EL (cell line): ENCODE measurements at places on chromosomes 11 and 22.
A peak's percentile ranks its signal among the peaks of the same experiment; 100 is the strongest.

GRCh38 chr22:50293441-50294318 lies 13.8 kb downstream of the PLXNB2 start:
- DNase-seq = peak; percentile 94

GRCh38 chr22:49882519-49883293 lies 29.1 kb downstream of the ZBED4 start:
- no peak for DNase-seq

- DNase-seq = no peak
Measured at GRCh38 chr11:73221451-73221850, 3.4 kb downstream of the P2RY2 start.

- no peak for DNase-seq
Measured at GRCh38 chr11:96783311-96783710, 393.5 kb downstream of the JRKL start.

GRCh38 chr22:29456211-29456671 lies 17.9 kb downstream of the RFPL1 start:
- no peak for DNase-seq

DNA sequence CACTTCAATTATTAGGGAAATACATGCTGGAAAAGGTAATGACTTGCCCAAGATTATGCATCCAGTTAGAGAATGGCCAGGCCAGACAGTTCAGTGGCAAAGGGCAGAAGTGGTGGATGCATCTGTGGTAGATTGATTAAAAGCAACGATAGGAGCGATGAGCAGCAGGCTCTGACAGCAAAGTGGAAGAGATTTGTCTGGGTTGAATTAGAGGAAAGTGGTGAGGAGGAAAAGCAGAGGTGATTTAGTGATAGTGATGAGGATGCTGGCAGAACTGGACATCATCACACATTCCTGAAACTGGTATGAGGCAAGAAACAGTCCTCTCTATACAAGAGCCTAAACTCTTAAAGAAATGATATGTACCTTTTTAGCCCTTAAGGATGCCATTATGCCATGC lies 12.5 kb downstream of the HSD17B12 start:
- DNase-seq = no peak

GRCh38 chr22:22521631-22522030 lies 1.6 kb upstream of the ZNF280A start:
- no peak for DNase-seq

GRCh38 chr11:15793043-15793996 lies 563.0 kb downstream of the SOX6 start:
- DNase-seq = peak; percentile 78

GRCh38 chr11:19953336-19953735 lies 206.9 kb downstream of the DBX1 start:
- DNase-seq = peak; percentile 79

DNA sequence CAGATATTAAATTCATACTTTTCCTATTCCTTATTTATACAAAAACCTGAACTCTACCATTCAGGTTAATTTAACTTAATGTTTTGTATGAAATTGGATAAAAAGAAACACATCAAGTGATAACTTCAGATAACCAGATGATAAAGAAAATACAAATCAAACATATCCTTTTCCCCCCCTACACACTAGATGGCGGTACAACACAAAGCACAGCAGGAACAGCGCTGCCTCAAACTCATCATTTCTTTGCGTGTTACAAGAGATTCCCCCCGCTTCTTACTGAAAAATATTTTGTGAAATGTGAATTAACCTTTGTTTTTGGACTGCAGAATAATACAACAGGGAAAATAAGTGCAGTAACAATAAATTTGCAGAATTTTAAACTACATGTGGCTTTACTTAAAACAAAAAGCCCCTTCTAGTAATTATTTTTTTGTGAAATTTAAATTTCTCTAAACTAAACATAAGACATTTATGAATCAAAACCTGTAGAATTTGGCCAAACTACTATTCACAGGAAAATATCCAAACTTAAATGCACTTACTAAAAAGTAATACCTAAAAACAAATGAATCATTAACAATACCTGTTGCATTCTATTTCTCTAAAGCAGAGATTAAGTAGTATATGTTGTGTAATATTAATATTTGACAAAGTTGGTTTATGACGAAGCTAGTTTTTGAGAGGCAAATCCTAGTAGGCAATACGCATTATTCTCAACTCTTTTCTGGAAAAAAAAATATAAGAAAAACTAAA lies 74.4 kb downstream of the ARHGAP32 start:
- peak; percentile 66 for DNase-seq

DNA sequence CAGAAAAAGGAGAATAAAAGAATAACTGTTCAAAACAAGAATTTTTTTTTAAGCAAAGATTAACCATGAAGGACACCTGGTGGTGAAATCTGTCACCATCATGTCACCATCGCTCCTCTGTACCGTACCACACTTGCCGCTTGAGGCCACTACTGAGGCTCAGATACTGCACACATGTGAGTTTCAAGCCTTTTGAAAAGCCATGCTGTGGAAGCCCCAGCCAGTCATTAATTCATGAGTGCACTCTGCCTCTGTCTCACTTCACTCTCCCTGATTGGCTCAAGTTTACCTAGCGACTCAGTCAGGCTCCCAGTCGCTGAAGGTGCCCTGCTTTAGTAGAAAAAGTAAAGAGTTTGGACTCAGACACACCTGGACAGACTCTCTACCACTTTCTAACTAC lies 6.6 kb upstream of the MS4A12 start:
- DNase-seq = no peak

- DNase-seq = peak; percentile 29
Measured at GRCh38 chr11:87097582-87097981, 59.8 kb downstream of the TMEM135 start.

DNA sequence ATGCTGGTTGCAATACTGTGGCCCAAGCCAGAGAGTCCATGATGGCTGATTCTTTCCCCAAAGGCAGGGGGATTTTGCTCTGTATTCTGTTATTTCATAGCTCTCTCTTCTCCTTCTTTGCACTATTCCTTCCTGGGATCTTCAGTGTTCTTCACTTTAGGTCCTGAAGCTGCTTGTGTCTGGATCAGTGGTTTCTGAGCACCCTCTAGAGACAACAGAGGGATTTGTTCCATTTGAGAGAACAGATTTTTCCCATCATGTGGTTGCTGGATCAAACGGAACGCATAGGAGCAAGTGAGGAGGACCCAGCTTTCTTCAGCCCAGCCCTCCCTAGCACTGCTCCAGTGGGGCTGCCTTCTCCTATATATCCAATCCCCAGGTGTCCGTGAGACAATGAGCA lies 68.7 kb upstream of the SYN3 start:
- DNase-seq = no peak

GRCh38 chr11:120681434-120682331 lies 170.1 kb downstream of the GRIK4 start:
- DNase-seq = no peak

DNA sequence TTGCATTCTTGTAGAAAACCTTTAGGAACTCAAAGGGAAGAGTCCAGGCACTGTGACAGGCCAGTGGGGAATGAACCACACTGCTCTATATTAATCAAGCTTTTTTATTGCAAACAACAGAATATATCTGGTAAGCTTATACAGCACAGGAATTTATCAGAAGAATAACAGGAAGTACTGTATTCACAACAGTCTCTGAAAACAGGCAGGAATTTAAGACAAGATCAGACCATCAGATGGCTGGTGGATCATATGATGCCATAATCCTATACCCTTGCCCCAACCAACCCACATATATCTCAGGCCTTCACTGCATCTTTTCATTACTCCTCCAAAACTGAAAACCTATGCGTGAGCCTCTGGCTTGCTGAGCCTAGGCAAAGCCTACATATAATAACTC lies 1.0 kb upstream of the HTATIP2 start:
- DNase-seq = no peak

- DNase-seq = peak; percentile 12
Measured at GRCh38 chr11:67238894-67239782, 27.1 kb upstream of the GRK2 start.

- DNase-seq = peak; percentile 90
Measured at GRCh38 chr11:10303558-10304363, 1.1 kb upstream of the ADM start.

- DNase-seq = peak; percentile 8
Measured at GRCh38 chr11:114061048-114061680, 1.7 kb downstream of the ZBTB16 start.

- DNase-seq = peak; percentile 80
Measured at GRCh38 chr22:50118557-50119168, 28.9 kb downstream of the MOV10L1 start.

DNA sequence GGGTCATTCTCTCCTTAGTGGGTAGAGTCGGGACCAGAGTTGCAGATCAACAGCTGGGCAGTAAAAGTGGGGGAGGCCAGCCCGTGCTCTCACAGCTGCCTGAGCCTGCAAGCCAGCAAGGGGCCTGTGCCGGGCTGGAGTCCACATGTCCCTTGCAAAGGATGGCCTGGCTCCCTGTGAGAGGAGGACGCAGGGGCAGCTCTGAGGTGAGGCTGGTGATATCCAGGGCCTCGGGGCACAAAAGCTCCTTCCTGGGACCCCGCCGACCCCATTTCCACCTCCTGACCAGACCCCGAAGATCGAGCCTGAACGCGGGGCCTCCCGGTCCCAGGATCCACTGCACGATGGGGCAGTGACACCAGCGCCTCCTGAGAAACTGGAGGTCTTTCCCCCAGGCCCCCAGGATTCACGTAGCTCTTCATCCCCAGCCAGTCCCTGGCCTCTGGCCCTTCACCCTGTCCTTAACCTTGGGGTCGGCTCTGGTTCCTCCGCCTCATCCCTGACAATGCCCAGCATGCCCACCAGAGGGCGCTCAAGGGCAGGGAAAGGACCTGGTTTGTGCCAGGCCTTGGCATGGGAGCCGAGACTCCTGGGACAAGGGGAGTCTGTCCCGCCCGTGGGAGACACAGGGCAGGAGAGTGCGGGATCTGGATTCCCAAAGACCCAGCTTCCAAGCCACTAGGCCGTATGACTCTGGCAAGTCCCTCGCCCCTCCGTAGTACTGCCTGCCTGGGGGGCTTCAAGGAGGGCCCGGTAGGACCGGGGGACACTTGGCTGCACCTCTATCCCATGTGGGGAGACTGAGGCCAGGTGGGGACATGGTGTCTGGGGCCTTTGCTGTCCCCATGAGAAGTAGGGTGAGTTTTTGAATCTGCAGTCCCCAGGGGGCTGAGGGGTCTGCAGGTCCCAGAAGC lies 17.8 kb upstream of the WNT7B start:
- peak; percentile 73 for DNase-seq

- no peak for DNase-seq
Measured at GRCh38 chr11:83403691-83404389, 117.7 kb upstream of the CCDC90B start.

- DNase-seq = no peak
Measured at GRCh38 chr11:59426361-59427067, at the start of gene OR5A2. Gene OR5A2, minus strand, starts transcription at chr11:59426413. Its CDS starts 3,460 bp downstream, at chr11:59422953.

DNA sequence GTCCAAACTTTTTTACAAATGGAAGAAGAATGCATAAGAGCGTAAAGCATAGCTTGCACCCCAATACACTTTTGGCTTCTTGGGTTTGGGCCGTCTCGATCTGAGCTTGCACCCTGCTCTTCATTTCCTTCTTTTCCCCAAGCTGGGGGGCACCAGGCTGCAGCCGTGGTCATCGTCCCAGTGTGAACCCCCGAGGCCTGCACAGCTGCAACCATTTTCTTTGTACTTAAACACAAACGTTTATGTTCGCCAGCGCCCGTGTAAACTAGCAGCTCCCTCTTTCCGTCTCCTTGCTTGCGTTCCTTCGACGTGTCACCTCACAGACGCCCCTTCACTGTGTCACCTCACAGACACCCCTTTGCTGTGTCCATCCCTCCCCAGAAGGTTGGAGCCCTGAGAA lies 10.1 kb downstream of the KRTAP5-5 start:
- no peak for DNase-seq

DNA sequence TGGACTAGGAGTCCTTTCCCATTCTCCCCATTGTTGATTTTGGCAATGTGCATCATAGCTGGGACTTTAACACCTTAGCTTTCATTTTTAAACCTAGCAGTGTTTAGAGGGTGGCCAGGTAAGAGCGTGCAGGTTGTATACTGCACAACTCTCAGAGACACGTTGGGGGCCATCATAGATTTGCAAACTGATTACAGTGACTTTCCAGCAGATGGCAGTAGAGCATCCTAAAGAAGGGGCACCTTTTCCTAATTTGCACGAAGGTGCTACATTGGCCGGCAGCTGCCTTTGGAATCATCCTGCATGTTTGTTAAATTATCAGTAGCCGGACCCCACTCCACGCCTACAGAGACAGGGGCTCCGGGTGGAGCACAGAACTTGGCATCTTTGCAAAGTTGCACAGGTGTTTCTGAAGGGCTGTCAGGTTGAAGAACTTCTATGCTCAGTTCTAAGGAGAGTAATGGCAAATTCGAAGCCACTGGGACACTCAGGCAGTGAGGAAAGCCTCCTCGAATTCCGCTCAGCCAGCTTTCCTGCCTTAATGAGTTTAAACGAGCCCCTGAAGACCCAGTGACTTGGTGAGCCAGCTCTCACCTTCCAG lies 7.7 kb downstream of the LHFPL7 start:
- peak; percentile 23 for DNase-seq

GRCh38 chr22:46042786-46043185 lies 65.8 kb upstream of the WNT7B start:
- DNase-seq = peak; percentile 57

DNA sequence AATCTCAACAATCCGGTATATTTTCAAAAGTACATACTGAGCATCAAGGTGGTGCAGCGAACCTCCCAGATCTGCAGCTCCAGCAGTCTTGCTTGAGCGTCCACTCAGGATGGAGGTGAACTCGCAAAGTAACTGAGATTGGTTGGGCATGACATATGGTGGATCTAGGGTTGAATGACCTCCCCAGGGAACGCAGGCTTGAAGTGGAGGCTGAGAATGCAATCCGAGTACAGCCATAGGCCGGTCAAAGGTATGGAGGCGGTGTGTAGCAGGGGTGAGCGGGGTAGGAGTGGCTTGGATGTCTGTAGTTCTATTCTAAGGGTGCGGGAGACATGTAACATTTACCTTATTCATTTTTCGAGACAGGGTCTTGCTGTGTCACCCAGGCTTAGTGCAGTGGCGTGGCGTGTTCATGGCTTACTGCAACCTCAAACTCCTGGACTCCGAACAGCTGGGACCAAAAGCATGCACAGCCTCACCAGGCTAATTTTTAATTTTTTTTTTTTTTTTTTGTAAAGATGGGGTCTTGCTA lies 631 bp upstream of the C22orf39 start:
- DNase-seq = peak; percentile 59

GRCh38 chr22:50170453-50171318 lies at the start of gene PANX2:
Gene PANX2, plus strand, starts transcription at chr22:50170731. Its CDS starts 0 bp downstream, at chr22:50170731.
- DNase-seq = no peak

GRCh38 chr22:31650391-31650790 lies 11.6 kb downstream of the PISD start:
- peak; percentile 88 for DNase-seq

GRCh38 chr11:109424901-109425300 lies 2.9 kb downstream of the C11orf87 start:
- no peak for DNase-seq

DNA sequence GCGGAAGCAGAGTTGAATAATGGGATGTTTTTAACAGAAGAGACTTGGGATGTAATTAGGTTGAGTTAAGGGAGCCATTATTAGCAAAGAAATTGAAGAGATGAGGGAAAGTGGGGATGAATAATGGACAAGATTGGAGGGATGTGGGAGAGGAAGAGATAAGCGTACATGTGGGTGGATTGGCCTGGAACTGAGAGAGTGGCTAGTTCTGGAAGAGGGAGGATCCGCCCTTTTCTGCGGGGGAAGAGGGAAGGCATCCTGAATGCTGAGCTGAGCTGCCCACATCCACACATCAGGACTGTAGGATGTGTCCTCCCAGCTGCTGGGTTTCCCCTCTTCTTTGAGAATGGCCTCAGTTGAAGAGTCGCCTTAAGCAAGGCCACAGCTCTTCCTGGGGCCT lies 68.3 kb upstream of the CADM1 start:
- DNase-seq = no peak

- no peak for DNase-seq
Measured at GRCh38 chr11:50181334-50181733, 148.7 kb downstream of the OR4C45 start.

GRCh38 chr11:9787981-9788521 lies 124.2 kb downstream of the SWAP70 start:
- peak; percentile 95 for DNase-seq
